Activated CD4-positive, alpha-beta T cell treated with anti-CD3 and anti-CD28 coated beads for 4 hours (primary cell): ENCODE measurements at places on chromosomes 13 and 19.

GRCh38 chr19:1089891-1090290 is 5.3 kb downstream of the POLR2E start:
- DNase-seq: no peak

GRCh38 chr13:44243198-44243857 is 130.3 kb upstream of the SERP2 start:
- DNase-seq: peak; percentile 8

GRCh38 chr19:9940778-9941177 is 4.5 kb upstream of the OLFM2 start:
- no peak for DNase-seq

DNA sequence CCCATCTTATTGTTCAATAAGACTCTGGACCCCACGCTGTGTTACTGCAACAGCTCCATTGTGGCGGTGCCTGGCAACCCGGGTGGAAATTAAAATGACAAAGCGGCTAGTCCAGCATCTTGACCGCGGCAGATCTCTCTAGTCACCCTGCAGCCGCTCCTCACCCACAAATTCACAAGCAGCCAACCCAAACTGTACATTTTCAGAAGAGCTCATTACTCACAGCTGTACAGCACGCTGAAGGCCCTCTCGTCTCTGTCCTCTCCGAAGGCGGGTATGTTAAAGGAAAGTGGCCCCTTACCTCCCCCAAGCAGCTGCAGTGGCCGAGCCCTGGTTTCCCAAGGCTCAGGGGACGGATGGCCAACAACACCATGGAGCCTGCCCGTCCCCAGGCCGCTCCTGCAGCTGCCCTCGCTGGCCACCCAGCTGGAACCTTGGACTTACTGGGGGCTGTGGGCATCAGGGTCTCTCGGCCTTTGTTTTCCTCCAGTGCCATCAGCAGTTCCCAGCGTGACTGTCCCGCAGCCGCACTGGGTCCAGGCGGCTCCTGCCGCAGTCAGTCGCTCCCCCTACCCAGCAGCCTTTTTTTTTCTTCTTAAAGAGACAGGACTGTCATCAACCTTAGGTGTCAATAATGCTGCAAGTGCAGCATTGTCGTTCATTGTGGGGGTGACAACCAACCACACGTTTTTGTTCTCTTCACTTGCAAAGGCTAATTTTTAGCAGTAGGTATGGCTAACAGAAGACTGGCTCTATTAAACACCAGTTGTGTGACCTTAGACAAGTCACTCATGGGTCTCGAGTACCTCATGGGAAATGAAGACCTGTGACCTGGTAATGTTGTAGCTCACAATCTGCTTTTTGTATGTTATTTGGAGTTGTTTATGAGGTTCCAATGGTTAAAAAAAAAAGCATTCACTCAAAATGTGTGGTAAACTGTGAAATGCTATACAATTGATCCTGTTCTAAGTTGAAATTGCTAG is at the start of gene SACS:
SACS (minus strand) TSS at position 532 of the 983 bp plus-strand sequence. CDS start 22,463 bp downstream, outside the sequence.
- no peak for DNase-seq

DNA sequence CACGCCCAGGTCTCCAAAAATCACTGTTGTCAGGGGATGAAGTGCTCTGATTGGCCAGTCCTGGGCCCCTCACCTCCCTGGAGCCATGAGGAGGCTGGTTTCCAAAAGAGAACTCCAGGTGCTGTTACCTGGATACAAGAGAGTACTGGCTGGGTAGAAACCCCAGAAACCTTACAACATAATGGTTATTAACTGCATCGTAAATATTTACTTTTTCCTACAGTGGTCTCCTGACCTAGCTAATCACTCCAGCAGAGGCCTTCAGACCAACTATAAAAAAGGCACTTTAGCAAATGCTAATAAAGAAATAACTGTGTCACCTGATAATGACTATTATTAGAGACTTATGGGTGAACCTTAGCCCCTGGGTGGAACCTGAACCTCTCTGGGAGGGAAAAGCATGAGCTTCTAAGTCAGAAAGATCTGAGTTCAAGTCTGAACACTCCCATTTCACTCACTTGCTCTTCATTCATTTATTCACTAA is 1.5 kb upstream of the IGSF23 start:
- no peak for DNase-seq

- peak; percentile 20 for DNase-seq
Measured at GRCh38 chr19:13150931-13151604, 857 bp downstream of the IER2 start.

GRCh38 chr13:75879656-75880055 is 243.5 kb downstream of the LMO7 start:
- DNase-seq: no peak

GRCh38 chr13:21344662-21345176 is 114.4 kb downstream of the ZDHHC20 start:
- peak; percentile 7 for DNase-seq

DNA sequence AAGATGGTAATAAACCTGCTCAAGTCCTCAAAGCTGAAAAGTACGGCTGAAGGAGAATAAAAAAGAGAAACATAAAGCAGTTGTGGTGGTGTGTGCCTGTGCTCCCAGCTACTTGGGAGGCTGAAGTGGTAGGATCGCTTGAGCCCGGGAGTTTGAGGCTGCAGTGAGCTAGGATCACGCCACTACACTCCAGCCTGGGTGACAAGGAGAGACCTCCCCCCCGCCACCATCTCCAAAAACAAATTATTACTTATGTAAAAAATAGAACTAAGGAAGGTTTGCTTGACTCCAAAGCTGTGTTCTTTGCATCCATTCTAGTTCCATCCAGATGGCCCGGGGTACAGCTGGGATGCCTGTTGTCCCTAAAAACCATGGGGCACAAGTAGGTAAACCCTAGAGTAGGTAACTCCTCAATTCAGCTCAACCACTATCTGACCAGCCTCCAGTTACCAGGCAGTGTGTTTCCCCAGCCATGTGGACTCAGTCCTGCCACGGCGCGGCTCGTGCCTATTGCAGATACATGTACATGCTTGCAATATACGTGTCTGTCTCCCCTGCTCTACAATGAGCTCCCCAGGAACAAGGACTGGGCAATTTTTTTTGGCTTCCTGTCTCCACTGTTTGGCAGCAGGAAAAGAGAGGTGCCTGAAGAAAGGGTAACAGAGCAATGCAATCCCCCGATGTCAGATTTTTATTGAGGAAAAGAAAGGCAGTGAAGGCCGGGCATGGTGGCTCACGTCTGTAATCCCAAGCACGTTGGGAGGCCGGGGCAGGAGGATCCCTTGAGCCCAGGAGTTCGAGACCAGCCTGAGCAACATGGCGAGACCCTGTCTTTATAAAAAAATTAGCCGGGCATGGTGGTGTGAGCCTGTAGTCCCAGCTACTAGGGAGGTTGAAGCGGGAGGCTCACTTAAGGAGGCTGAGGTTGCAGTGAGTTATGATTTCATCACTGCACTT is 101.3 kb downstream of the GNG7 start:
- DNase-seq: no peak

DNA sequence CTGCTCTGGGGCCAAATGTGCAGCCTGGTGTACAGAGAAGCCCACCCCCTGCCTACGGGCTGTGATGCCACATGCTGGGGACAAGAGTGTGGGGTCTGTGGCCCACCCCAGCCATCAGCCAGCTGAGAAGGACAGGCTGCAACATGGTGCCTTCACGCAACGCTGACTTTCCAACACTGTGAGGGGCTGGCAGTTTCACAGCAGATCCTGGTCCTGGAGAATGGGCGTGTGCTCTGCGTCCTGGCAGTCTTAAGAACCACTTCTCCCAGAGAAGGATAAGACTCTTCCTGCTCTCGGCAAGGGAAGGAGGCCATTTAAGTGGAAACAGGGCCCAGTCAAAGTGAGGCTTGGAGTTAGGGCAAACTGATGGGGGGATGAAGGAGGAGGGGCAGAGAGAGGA is 4.6 kb downstream of the LRRC4B start:
- DNase-seq: no peak

DNA sequence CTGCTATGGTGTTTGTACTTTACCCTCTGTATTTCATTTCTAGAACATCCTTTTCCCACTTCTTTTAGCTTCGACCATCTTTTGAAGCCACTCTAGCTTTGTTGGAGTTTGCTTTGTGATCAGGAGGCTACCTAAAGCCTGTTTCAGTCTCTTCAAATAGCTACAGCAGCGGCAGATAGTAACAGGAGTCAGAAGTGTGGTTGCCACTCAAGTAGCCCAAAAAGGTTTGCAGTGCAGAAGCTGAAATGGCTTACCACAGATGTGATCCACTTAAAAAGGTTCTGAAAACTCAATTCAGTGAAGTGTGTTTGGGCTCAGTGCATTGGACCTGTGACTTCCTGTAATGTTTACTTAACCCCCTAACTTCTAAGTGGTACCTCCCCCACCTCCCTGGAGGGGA is 26.2 kb downstream of the WASF3 start:
- DNase-seq: no peak

DNA sequence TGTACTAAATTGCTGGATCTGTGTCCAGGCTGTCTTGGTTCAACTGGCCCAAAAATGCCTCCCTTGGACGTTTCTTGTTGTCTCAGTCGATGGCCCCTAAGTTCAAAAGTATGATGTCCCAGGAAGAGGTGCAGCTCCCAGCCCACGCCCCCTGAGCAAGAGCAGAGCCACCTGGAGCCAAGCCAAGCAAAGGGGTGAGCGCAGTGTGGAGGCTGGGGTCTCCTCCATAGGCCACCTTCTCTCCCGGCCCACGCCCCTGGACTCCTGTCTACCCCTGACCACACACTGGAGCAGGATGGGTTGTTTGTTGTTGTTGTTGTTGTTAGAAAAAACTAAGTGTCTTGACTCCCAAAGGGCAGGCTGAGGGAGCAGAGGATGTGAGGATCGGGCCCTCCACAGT is 26.0 kb upstream of the NPAS1 start:
- DNase-seq: no peak

- DNase-seq: no peak
Measured at GRCh38 chr19:55678121-55678671, 3.2 kb downstream of the EPN1 start.

DNA sequence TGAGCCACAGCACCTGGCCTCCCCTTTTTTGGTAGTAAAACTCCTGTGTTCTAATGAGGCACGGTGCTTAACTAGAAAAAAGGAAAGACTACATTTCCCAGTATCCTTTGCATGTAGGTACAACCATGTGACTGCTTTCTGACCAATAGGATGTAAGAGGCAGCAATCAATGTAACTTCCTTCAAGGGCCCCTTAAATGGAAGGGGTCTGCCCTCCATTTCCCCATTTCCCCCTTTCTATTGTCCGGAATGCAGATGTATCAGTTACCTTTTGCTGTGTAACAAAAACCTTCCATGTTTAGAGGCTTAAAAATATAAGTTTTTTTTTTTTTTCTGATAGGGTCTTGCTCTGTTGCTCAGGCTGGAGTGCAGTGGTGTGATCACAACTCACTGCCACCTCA is 2.2 kb downstream of the GPR32 start:
- no peak for DNase-seq

DNA sequence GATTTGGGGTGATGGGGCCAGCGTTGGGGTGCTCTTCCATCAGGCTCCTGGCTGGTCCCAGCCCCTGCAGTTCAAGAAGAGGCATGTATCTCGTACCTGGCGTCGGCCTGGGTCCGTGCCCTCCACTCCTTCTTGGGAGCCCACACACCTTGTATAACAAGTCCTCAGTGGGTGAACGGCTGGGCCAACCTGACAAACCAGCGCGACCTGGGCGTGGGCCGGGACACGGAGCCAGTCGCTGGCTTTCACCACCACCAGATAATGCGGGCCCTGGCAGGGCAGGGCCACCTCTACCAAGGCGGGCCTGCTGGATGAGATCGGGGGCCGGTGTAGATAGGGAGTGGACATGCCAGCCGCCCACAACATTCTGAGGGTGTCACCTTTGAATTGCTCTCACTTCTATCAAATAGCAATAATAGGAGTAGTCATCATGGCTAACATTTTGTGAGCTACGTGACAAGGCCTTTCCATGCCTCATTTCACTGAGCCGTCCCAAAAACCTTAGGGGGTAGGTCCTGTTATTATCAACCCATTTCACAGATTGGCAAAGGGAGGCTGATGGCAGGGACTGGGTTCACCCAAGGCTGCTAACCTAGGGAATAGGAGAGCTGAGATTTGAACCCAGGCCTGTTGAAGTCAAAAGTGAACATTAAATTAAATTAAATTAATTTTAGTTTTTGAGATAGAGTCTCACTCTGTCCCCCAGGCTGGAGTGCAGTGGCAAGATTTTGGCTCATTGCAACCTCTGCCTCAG is 3.5 kb downstream of the CYP4F22 start:
- no peak for DNase-seq

DNA sequence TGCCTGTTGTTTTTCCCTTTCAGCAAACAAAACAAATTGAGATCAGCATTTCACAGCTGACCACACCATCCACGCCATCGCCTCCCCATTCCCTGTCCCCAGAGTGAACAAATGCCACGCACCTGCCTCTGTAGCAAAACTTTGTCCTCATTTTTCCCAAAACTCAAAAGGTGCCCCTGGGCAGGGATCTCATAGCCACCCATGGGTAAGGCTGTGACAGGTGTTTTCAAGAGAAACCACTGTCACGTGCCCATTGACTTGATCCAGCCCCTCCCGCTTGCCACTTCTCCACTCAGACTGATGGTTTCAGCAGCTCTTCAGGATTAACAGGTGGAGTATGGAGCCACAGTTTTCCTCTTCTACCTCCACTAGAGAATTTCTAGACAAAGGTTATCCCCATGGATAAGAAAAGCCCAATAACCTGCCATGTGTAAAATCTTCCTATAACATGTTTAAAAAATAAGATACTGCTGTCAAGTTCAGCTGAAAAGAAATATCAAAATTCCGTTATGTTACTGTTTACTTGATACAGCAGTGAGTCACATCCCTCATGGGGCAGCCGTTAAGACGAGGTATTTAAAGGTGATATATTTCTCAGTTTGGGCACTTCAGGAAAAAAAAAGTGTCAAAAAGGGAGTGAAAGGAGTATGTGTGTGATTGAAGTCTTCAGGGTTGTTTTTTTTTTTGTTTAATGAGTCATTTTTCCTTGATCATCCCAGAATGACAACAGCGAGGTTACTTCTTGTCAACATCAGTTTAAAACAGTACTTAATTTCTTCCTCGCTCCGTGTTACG is 63.5 kb upstream of the GPR183 start:
- no peak for DNase-seq

GRCh38 chr13:42066542-42066941 is 18.1 kb downstream of the DGKH start:
- no peak for DNase-seq

- DNase-seq: no peak
Measured at GRCh38 chr13:36850790-36851438, 31.9 kb downstream of the RFXAP start.

DNA sequence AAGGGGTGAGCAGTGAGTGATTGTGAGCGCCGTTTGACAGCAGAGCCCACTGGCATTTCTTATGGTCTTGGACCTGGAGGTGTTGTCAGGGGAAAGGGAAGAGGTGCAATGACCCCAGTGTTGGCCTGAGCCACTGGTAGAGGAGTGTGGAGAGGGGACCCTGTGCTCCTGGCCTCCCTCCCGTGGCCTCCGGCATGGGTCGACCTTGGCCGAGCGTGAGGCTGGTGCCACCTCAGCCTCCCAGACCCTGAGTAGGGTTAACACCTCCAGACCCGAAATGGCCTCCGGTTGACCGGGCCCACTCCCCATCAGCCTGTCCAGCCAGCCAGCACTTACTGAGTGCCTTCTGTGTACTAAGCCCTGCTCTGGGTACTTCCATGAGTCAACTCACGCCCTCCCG is 6.5 kb downstream of the TRAPPC5 start:
- DNase-seq: no peak

- DNase-seq: no peak
Measured at GRCh38 chr13:26948353-26948752, 187.8 kb upstream of the GPR12 start.

- DNase-seq: no peak
Measured at GRCh38 chr19:33497131-33497777, 24.3 kb downstream of the PEPD start.

- DNase-seq: no peak
Measured at GRCh38 chr13:111449041-111449440, 128.6 kb downstream of the TEX29 start.
